Stimulated activated CD8-positive, alpha-beta memory T cell treated with anti-CD3 and anti-CD28 coated beads, Interleukin-4, amount 100 ng/mL, for 4 hours (primary cell): ENCODE measurements at places on chromosomes 1 and 21.
A peak's percentile ranks its signal among the peaks of the same experiment; 100 is the strongest.

GRCh38 chr1:160759740-160760139, 20.7 kb downstream of the SLAMF7 start:
- no peak for DNase-seq

- DNase-seq: no peak
Observed at GRCh38 chr1:102002057-102002456, 5.3 kb upstream of the OLFM3 start.

DNA sequence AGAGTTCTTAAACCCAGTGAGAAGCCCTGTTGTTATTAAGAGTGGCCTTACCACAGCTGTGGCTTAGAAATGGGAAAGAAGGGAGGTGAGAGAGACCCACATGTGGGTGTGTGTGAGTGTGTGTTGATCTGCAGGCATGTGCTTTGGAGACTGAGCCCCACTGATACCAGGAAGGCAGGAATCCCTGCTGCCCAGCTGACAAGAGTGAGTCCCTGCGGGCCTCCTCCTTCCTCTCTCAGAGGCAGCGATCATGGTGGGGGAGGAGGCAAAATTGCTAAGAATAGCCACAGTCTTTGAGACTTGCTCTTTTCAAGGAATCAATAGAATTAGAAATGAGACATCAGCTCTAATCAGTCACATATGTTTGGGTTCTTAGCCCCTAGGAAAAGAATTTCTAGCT, 87.0 kb upstream of the WARS2 start:
- no peak for DNase-seq

DNA sequence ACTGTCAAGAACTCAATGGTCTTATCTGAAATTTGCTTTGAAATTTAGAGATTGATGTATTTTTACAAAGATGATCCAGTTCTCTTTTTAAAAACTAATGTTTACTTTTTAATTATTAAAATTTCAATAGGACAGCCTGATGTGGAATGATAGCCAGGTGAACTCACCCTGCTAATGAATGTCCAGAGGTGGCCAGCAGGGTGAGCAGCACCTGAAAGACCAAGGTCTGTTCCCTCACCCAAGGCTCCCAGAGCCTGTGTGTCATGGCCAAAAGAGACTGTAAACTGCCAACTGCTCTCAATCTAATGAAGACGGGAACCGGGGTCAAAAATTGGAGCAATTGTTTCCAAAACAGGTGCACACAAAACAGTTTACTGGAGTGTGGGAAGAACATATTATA, 340.4 kb downstream of the DISC1 start:
- DNase-seq: no peak

DNA sequence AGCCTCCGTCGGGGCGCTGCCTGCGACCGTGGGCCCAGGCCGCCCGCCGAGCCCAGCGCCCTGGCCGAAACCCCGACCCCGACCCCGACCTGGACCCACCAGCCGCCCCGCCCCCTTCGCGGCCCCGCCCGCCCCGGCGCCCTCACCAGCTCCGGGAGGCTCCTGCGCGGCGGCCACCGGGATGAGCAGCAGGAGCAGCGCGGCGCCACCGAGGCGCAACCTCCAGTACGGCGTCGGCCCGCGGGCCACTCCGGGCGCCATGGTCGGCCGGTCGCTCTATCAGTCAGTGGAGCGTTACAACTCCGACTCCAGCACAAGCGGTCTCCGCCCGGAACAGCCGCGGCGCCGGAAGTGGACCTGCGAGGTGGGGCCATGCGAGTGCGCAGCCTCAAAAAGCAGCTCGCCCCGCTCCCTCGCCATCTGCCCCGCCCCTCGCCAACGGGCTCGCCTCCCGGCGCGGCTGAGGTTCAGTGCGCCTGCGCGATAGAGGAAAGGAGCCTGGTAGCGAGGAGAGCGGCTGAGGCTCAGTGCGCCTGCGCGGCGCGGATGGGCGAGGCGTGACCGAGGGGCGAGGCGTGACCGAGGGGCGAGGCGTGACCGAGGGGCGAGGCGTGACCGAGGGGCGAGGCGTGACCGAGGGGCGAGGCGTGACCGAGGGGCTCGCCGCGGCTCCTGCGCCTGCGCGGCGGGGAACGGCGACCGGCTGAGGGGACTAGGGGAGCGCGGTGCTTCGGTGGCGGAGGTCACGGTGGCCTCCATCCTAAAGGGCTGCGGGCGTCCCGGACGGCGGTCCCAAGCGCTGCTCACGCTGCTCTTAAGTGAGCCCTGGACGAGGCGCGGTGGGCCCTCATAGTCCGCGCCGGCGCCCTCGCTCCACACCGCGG, at the start of gene PTTG1IP:
Gene PTTG1IP (minus strand): TSS at position 335 of the 884 bp plus-strand sequence. CDS start 74 bp downstream, at position 261.
- peak; percentile 96 for DNase-seq

DNA sequence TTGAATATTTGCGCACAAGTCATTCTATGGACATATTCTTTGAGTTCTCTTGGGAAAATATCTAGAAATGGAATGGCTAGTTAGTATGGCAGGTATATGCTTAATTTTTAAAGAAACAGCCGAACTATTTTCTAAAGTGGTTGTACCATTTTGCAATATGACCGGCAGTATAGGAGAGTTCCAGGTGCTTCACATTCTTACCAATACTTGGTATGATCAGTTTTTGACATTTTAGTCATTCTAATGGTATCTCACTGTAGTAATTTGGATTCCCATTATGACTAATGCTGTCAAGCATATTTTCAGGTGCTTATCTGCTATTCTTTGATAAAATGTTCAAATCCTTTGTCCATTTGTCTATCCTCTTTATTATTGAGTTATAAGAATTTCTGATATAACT, 20.6 kb downstream of the ATPAF1 start:
- DNase-seq: no peak

- no peak for DNase-seq
Observed at GRCh38 chr1:113780374-113781146, 21.3 kb upstream of the PHTF1 start.

GRCh38 chr1:156579472-156579871, at the start of gene TTC24:
TTC24 (plus strand) TSS chr1:156579723; CDS start chr1:156581365, 1,642 bp downstream.
- DNase-seq: no peak
